Non-pigmented ciliary epithelial cell (primary cell): ENCODE measurements at places on chromosomes 1 and 21.

DNA sequence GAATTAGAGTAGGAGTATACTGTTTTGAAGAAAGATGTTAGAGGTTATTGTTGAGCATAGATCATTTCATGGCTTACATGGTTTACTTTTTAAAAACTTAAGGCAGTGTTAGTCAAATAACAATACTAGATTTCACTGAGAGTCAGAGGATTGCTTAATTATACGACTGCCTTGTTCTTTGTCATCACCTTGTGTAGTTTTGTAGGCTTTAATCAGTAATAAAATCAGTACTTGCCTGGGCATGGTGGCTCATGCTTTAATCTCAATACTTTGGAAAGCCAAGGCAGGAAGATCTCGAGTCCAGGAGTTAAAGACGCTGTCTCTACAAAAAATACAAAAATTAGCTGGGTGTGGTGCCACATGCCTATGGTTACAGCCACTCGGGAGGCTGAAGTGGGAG lies 41.3 kb upstream of the GPR52 start:
- no peak for DNase-seq

- DNase-seq: no peak
These were observed 19.5 kb upstream of the ETV3 start for GRCh38 chr1:157157501-157158190.

- DNase-seq: no peak
These were observed 132.3 kb upstream of the BMP8A start for GRCh38 chr1:39359028-39359570.

DNA sequence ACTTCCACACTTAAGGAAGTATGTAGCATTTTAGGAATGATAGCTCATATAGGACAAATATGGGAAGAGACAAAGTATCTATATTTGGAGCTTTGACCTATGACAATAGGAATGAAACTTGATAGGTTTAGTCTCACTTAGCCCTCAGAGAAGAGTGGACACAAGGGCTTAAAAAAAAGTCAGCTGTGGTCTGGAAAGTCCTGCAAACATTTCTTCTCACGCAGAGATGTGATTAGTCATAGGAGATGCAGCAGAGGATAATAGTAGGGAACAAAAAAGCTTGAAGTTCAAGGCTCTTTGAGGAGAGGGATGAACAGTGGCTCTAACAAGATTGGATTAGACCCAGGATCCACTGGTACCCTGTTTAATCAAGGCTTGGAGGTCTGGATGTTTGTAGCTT lies 14.8 kb upstream of the RNF220 start:
- DNase-seq: peak; percentile 70

DNA sequence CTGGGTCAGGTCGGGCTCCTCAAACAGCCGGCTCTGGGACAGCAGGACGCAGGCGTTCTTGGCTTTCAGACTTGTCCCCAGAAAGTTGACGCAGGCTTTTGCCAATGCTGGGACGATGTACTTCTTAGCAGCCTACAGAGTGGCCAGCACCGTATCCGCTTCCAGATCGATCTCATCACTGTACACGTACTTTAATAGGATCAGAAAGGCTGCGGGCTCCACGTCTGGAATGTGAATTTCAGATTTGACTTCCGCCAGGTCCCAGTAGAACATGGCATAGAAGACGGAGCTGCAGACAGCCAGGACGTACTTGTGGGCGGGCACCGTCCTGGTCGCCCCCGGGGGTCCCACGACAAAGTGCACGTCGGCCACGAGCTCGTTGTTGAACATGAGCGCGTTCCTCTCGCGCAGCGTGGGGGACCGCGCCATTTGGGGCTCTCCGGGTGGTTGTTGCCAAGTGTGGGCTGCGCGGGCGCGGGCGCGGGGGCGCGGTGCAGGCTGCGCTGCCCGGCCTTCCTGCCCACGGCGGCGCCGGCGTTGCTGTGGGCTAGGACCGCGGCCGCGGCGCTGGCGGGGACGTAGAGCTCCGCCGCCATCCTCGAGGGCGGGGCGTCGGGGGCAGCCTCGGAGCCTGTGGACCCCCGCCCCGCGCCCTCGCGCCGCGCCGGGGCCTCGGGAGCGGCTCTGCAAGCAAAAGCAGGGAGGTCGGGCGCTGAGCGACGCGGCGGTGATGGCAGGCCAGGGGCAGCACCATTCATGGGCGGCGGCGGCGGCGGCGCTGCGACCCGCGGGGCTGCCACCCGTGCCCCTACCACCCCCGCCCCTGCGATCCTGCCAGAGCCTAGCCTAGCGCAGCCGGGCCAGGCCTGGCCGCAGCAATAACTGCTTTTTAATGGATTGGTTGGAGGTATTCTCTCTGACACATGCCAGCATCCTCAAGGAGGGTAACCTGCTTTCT lies 10.6 kb downstream of the CNR2 start:
- no peak for DNase-seq

DNA sequence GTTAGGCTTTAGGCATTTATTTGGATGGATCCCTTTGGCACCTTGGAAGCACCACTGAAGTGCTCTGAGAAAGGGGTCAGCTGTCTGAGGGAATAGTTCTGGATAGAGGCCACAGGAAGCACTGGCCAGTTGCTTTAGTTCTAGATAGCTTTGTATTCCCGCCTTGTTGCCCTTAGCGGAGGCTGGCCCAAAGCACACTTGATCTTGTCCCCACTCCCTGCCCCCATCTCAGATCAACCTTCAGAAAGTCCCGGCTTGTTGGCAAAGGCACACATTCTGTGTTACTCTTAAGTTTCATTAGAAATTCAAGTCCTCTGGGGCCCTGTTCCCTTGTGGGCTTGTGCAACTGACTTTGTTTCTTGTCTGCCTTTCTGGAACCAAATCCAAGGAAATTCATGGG lies 15.2 kb upstream of the NBL1 start:
- no peak for DNase-seq
